ENCODE measurements at places on chromosomes 5 and 9.
A peak's percentile ranks its signal among the peaks of the same experiment; 100 is the strongest.

DNA sequence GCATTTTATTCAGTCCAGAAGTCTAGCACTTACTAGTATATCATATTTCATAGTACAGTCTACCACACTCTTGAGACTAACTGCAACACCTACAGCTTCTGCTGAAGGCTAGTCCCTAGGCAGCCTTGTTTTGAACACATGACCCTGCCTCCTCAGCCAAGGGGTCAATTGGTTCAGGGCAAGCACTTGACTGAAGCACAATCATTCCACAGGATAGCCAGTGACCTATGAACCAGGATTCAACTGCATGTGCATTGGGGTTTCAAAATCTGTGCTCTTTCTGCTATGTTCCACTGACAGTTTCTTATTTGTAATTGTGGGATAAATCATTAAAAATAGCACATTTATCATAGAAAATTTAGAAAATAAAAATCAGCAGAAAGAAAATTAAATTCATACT, 186.8 kb downstream of the TMEM161B start:
- DNase-seq = no peak

DNA sequence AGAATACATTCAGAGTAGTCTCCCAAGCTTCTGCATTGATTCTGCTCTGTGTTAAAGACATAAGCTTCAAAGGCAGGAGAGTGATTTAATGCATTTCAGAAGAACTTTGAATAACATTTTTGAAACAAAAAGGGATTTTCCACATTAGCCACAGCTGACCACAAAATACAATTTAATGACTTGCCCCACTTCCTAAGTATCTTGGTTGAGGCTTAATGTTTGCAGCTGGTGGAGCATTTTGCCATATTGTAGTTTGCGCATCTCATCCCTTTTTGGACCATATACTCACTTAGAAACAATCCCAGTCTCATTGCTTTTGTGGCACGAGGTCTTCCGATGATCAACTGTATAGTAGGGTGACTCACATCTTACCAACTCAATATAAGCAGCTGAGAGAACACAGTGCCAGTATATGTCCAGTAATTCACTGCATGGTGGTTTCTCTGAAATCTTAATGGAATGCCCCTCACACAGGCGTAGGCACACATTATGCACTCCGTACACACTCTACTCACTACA, 455.8 kb upstream of the PTGER4 start:
- DNase-seq = peak; percentile 12

GRCh38 chr9:75142202-75142601, 53.9 kb downstream of the OSTF1 start:
- no peak for DNase-seq

DNA sequence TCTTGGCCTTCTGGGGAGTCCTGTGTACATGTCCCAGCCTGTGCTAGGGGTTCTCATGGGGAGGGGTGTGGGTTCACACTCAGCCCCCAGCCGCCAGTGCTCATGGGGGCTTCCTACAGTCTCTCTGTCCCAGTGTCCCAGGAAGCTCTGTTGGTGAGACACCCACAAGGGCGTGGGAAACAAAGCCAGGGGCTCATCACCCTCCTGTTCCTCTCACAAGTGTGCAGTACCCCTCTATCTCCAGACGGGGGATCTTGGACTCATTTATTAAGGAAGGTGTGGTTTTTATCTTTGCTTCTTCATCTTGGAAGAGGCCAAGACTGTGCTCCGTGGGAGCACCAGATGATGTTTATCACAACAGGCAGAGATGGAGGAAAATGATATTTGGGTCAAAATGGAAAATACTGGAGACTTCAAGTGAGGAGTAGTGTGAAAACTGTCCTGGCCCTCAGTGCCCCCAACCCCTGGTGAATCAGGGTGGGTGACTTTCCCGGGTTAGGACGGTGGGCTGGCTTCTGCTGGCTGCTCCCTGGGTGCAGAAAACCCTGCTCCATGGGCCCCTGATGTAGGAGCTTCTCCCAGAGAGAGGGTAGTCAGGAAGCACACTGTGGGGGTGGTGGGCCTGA, 15.2 kb downstream of the TMEM171 start:
- peak; percentile 62 for DNase-seq

DNA sequence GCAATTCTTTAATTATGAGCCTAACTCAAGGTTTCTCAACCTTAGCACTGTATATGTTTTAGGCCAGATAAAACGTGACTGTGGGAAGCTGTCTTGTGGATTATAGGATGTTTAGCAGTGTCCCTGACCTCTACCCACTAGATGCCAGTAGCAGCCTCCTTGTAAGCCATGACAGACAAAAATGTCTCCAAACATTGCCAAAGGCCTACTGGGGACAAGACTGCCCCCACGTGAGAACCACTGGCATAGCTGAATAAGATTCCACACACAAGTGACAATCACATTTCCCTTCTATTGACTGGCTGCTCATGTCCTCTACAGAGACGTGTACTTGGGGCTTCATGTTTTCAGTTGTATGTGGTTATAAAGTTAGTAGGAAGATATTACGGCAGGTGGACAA, 55.4 kb downstream of the GOLM1 start:
- DNase-seq = no peak

DNA sequence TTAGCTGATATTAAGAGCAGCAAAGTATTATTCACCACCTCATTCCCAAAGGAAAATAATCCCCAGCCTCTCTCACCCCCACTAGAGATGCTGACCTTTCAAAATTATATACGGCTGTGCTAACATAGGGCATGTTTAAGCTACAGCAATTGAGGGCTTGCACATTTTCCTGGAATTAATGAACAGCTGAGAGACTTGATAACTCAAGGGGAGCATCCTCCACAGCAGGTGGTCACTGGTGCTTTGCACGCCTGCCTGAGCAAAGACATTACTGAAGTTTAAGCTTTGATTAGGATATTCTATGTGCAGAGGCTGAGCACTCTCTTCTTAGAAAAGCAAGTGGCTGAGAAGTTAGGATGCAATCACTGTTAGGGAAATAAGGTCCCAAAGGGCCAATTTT, 230.9 kb downstream of the FAM114A2 start:
- DNase-seq = no peak

DNA sequence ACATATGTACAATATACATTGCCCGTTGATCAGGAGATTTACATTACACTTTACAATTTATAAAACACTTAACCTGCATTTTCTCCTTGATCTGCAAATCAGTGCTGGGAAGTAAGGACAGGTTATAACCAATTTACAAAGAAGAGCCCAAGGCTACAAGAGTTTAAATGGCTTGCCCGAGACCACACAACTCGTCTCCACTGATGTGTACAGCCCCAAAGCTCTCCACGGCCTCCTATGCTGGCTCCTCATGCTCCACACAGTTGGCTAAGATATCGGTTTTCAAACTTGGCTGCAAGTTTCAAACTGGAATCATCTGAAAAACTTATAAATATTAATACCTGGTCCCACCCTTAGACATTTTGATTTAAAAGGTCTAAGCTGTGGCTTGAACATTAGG, 10.3 kb downstream of the ACTL7B start:
- DNase-seq = no peak

- no peak for DNase-seq
Observed at GRCh38 chr9:28887188-28887884, 1314.1 kb upstream of the C9orf72 start.

DNA sequence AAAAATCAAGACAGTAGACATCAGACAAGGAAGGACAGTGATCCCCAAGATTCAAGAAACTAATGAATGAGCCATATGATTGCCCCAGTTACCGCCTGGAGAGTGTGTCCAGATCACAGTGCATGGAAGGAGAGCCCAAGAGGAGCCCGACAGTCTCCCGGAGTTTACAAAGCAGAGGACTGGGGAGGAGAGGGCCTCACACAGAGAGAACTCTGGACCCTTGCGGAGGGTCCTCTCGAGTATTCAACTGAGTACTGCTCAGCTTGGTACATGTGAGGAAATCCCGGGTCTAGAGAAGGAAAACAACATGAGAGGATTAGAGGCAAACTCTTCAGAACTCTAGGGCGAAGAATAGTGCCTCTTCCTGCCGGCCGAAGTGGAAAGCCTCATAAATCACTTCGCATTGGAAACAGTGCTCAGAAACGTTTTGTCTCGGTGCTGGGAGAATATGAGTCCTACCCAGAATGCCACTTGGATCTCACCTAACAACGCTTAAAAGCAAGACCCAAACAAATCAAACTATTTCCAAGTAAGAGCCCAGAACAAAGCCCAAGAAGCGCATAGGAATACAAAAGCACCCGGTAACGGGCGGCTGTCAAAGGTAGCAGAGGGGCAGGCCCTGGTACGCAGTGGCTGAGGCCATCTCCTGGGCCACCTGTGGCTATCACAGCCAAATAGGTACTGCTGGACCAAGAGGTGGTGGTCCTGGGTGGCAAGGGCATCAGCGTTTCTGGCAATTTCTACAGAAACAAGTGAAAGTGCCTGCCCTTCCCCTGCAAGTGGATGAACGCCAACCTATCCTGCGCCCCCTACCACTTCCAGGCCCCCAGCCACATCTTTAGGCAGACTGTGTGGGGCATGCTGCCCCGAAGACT, 36.0 kb downstream of the FAM78A start:
- DNase-seq = no peak

DNA sequence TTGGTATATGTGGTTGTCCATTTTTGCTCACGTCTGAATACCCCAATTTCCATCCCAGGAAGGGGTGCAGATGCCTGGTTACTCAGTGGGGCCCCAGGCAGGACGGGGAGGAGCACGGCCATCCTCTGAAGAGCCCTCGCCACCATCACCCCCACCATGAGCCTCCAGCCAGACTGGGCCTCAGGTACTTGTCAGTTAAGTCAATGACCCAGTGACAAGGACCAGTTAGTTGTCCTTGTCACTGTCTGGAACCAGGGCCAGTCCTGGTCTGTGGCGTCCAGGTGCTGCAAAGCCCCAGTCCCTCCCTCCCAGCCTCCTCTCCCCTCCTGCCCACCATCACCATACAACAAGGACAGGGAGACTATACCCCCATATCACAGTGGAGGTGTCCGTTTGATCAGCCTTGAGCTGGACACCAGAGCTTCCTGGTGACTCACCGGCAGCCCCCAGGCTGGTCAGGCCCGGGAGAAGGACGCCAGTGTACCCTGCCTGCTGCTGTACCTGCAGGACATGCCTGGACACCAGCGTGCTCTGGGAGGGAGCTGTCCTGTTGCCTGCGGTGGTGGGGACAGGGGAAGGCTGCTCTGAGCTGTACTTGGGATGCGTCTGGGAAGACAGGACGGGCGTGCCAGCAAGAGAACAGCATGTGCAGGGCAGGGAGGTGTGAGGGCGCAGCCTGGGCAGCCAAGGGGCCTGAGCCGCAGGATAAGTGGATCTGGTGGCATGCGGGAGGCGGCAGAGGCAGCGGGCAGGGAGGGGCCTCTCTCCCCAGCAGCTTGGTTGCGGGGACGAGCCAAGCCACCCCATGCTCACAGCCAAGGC, 32.6 kb upstream of the TTLL11 start:
- peak; percentile 46 for DNase-seq

DNA sequence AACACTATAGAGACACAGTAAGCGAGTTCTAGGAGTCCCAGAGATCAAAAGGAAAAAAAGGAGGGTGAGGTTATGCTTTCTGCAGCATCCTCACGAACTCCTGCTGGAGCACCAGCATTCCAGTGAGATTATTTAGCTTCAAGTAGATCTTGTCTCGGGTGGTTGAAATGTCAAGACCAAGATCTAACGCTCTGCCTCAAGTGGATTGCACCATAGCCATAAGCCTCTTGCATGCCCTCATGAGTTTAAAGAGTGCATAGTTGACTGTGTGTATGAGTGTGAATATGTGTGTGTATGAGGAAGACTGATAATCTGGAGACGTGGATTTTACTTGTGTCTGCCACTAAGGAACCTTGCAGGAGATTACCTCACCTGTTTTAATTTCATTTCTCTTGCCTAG, 335.3 kb upstream of the ADAMTSL1 start:
- DNase-seq = no peak

GRCh38 chr9:15116130-15116580, 190.9 kb downstream of the TTC39B start:
- DNase-seq = no peak

DNA sequence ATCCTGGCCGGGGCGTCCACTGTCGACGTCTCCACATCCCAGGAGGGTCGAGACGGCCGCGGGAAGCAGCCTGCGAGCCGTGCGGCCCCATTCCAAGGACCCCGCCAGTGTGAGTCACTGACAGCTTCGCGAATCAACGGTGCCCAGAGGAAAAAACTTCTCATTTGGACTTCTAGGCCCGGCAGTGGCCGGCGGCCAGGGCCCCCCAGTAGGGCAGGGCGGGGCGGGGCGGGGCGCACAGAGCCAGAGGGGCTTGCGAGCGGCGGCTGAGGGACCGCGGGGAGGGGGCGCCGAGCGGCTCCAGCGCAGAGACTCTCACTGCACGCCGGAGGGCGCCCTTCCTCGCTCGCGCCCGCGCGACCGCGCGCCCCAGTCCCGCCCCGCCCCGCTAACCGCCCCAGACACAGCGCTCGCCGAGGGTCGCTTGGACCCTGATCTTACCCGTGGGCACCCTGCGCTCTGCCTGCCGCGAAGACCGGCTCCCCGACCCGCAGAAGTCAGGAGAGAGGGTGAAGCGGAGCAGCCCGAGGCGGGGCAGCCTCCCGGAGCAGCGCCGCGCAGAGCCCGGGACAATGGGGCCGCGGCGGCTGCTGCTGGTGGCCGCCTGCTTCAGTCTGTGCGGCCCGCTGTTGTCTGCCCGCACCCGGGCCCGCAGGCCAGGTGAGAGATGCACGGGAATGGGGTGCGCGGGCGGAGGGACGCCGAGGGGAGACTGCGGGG, at the start of gene F2R:
Gene F2R, plus strand, starts transcription at position 391 of the 720 bp plus-strand sequence. Its CDS starts 182 bp downstream, at position 573.
- peak; percentile 79 for DNase-seq

DNA sequence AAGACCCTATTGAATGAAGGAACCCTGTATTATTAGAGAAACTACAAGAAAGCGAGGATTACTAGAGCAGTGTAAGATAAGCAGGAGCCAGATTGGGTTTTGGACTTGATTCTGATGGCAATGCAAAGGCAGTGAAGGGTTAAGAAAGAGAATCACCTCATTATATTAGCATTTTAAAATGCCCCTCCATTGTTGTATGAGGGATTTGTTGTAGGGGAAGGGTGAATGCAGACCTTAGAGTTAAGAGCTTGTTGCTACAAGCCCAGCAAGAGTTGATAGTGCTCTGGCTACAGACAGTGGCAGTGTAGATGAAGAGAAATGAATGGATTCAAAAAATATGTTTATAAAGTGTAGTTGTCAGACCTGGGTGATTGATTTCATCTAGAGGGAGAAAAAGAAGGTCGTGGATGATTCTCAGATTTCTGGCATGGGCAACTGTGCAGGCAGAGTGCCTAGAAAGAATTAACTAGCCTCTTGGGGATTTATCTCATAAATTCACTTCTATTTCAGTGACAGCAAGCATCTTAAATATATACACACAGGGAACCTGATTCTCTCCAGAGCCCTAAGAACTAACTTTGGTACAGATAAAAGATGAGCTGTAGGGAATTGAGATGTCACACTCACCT, 344.8 kb downstream of the ARRDC3 start:
- DNase-seq = no peak
